ENCODE measurements at places on chromosomes 5 and 9.

DNA sequence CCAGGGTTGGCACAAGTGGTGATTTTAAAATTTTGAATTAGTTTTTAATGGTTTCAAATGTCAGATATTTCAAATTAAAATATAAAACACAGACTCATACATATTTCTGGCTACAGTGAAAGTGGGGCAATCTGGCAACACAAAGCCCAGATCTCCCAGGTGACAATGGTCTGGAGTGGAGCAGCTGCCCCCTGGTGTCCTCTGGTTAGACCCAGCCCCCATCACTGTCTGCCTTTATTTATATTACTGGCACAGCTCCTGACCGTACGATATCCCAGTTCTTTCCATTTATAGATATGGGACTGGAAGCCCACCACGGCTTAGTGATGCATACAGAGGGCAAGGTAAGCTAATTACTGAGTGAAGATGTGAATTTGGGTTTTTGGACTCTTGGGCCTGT lies 37.3 kb downstream of the MACIR start:
- DNase-seq, result no peak

DNA sequence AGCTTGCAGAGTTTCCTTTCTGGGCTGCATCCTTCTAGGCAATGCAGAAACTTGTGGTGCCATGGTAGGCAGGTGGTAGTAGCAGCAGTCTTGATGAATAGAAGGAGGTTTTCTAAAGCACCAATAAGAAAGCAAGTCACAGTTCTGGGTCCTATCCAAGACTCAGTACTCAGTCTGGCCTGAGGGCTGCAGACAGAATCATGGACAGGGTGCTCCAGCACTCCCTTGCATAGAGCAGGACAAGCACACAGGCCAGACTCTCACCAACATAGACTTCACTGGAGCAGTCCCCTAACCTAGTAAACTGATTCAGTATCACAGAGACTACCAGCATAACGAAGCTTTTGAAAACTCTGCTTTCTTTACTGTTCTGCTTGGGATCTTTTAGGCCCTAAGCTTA lies 134.0 kb upstream of the RUSC2 start:
- DNase-seq, result no peak

- peak; percentile 21 for DNase-seq
These were observed 175.6 kb downstream of the SPATA31D1 start for GRCh38 chr9:82164159-82164558.

DNA sequence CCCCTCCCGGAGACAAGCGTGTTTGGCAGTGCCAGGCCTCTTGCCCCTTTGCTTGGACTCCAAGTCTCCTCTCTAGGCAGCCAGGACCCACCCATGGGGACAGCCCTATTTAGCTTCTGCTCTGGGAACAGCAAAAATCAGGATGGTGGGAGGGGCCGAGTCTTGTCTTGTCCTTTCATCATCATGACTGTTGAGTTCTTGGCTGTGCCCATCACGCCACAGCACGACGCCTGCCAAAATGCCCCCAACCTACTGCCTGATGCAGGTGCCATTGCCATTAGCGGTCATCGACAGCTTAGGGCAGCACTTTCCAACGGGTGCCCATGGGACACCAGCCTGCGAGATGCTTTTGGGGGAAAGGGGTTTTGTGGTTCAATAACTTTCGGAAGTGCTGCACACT lies 18.9 kb downstream of the PLPP7 start:
- no peak for DNase-seq

DNA sequence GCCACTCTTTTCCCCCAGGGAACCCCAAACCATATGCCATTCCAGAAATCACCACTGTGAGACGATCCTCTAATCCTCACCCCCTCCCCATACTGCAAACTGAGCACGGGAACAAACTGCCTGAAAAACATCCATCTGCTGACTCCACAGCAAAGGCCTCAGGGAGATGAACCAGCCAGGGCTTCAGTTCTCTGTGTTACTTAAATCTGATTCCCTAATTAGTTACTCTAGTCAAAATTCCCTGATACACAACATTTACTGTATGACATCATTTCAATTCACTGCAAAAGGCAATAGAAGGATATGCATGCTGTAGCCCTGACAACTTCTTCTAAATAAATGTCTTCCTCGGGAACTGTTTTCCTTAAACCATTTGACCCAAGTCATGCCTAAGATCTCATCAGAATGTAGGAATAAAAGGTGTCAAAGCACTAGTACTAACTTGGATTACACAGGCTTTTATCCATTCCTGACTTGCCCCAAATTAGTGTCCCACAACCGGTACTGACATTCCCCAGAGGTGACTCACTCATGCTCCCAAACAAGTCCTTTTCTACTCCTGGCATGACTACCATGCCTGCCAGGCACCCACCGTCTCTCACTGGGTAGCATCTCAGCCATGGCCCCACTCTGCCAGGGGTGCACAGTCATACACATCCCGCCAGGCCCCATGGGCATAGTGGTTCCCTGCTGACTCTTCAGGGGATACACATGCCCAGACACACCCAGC lies 35.0 kb downstream of the MTX3 start:
- peak; percentile 72 for DNase-seq

DNA sequence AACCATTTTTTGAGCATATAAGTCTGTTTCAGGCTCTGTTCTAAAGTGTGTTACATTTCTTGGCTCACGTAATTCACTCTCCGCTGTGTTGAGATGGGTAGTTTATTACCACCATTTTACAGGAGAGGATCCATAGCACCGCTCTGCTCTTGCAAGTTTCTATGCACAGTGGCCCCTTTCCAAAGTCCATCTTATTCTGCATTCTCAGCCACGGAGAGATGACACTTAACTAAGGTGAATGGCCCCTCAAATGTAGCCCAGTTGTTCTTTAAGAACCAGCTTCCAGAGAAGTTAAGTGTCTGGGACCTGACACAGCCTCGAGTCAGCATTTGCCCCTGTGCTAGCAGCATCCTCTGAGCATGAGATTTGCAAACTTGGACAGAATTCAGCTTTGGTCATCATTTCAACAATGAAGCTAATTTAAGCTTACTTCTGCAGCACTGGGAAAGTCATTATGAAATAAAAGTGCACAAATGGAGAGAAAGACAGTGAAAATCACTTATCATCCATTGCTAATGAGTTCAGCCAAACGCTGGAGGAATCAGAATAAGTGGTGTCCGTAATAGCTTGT lies 61.9 kb downstream of the FAM78A start:
- DNase-seq, result peak; percentile 55

DNA sequence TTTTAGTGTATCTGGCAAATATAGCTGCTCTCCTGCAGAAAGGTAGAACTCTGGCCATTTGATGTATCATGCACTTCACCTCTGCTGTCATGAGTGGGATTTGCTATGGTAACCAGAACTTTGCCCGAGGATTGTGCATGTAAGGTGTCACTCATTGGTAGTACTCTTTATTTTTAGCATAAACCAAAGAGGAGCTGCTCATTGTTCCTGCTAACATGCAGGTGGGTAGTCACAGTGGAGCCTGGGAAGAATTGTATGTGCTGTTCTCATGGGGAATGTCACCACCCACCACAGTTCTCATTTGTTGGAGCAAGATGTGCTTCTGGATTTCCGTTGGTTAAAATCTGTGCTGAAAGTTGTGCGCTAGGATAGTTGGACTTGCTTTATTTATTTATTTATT lies 12.3 kb downstream of the PDZD2 start:
- no peak for DNase-seq

DNA sequence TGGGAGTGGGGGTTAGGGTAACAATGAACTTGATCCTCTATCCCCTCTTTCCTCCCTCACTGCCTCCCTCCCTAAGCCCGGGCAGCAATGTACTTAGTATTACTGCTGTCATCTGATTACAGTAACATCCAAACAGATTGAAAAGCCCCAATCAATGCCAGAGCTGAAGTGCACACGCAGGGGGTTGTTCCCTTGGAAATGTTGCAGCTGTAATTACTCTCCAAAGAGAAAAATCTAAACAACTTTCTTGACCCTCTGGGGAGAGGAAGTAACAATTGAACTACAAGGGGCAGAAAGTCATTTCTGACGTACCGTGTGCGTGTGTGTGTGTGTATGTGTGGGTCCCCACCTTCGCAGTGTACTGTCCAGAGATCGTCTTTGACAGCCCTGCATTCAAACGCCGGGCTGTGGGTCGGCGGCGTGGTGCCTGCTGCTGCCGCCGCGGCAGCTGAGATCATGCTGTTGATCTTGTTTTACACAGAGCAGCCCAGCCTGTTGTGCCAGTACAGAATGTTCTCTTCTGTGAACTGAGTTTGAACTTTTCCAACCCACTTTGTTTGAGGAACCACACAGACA lies 66.0 kb upstream of the KLF9 start:
- DNase-seq, result peak; percentile 26

GRCh38 chr5:154603953-154604679 lies 126.1 kb upstream of the HAND1 start:
- DNase-seq, result peak; percentile 65

DNA sequence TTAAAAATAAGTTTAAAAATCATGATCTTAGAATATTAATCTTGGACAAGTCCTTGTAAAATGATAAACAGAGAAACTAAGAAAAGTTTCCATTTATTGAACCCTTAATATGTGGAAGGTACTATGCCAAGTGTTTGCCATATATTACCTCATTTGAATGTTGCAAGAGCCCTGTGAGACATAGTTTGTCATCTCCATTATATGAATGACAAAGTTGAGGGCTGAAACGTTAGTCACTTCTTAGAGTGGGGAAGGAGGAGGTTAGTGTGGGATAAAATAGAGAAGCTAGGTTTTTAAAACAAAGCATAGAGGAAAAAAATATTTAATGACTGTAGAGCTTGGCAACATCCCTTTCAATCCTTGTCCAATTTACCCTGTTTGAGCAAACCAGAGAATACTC lies 2.0 kb downstream of the TNC start:
- peak; percentile 92 for DNase-seq

GRCh38 chr5:143316337-143316736 lies 87.1 kb downstream of the NR3C1 start:
- no peak for DNase-seq

DNA sequence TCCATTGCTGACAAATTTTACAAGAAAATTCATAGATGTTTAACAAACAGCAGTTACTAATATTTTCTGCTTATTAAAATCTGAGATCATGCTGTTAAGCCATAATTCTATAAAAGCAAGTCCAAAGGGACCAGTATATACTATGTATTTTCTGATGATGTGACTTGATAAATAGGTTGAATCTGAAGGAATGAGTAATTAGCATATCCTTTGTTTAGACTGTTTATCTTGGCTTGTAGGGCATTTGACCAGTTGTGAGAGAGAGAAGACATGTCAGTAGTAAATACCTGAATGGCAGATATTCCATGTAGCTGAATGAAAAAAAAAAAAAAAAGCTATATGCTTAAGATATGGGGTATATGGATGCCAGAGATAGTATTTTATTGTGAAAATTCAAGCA lies 14.6 kb downstream of the CPEB4 start:
- DNase-seq, result no peak

- peak; percentile 85 for DNase-seq
These were observed 87.3 kb upstream of the PCSK5 start for GRCh38 chr9:75803130-75803529.

GRCh38 chr5:138649775-138650174 lies 74.6 kb upstream of the HSPA9 start:
- DNase-seq, result no peak

DNA sequence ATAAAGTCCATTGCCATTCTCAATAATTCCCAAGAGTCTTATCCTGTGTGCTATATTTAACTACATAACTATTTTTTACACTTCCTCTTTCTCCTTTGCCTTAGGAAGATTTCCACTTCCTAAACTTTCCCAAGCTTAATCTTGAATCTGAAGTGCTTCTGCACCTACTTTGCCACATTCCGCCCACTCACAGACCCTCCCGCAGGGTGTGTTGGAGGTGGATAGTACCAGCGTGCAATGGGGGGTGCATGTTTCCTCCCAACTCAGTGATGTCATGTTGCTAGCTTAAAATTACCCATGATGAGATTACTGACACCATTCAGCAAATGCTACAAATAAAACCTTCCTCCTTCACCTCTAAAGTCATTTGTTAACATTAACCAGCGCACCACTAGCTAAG lies 460.2 kb downstream of the NR2F1-AS1 start:
- no peak for DNase-seq

All from fibroblast of skin of right biceps (primary cell).